Fibroblast of skin of scalp (primary cell): ENCODE measurements at places on chromosomes 13 and 19.

DNA sequence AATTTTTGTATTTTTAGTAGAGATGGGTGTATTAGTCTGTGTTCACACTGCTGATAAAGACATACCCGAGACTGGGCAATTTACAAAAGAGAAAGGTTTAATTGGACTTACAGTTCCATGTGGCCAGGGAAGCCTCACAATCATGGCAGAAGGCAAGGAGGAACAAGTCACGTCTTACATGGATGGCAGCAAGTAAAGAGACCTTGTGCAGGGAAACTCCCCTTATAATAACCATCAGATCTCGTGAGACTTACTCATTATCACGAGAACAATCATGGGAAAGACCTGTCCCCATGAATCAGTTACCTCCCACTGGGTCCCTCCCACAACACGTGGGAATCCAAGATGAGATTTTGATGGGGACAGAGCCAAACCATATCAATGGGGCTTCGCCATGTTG lies 14.6 kb downstream of the ZNF333 start:
- no peak for DNase-seq

- DNase-seq, result no peak
Measured at GRCh38 chr13:110583178-110583865, 21.8 kb upstream of the RAB20 start.

GRCh38 chr19:2332341-2333026 lies 4.0 kb downstream of the SPPL2B start:
- DNase-seq, result peak; percentile 33

GRCh38 chr13:111503376-111503775 lies 182.9 kb downstream of the TEX29 start:
- no peak for DNase-seq

GRCh38 chr19:42200116-42200715 lies 17.3 kb downstream of the DEDD2 start:
- no peak for DNase-seq

DNA sequence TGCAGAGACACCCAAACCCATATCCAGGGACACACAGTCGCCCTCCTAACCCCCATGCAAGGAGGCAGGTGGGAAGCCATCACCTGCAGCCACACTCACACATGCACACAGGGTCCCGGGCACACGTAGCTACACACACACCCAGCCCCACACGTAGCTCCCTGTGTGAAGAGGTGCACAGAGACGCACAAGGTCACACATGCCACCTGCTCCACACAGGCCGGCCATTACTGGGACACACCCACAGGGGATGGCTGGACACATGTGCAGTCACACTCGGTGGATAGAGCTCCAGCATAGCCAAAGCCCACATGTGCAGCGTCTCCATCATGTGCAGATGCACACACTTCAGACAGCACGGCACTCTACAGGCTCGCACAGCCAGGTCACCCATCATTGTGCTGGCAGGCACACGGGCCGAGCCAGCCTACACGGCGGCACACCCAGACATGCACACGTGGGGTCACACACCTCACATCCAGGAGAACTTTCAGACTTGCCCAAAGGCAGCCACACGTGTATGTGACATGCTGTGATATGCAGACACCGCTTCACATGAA lies 1.1 kb downstream of the ZNF835 start:
- DNase-seq, result no peak

DNA sequence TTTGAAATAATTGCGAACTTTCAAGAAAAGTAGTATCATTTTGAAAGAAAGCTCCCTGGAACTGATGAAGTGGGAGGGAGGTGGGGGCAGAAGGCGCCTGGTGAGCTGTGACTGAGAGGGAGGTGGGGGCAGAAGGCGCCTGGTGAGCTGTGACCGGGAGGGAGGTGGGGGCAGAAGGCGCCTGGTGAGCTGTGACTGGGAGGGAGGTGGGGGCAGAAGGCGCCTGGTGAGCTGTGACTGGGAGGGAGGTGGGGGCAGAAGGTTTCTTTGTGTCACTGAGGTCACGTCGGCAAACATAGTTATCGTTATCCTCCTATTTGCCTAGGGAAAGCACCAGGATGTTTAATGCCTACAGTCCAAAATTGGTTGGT lies 24.2 kb downstream of the C2CD4C start:
- DNase-seq, result no peak
